Fibroblast of villous mesenchyme (primary cell): ENCODE measurements at places on chromosomes 13 and 19.

GRCh38 chr19:46036744-46037128 lies 4.1 kb downstream of the IGFL4 start:
- DNase-seq: no peak

DNA sequence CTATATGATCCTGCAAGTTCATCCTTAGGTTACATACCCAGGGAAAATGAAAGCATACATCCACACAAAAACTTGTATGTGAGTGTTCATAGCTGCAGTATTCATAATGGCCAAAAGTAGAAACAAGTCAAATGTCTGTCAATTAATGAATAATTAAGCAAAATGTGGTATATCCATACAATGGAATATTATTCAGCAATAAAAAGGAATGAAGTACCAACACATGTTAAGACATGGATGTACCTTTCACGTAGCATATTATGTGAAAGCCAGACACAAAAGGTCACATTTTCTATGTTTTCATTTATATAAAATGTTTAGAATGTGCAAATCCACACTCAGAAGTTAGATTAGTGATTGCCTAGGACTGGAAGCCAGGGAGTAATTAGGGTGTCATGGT lies 75.4 kb downstream of the ZNF429 start:
- DNase-seq: no peak

- DNase-seq: no peak
These were observed 600 bp downstream of the AP1M1 start for GRCh38 chr19:16198370-16198651.

DNA sequence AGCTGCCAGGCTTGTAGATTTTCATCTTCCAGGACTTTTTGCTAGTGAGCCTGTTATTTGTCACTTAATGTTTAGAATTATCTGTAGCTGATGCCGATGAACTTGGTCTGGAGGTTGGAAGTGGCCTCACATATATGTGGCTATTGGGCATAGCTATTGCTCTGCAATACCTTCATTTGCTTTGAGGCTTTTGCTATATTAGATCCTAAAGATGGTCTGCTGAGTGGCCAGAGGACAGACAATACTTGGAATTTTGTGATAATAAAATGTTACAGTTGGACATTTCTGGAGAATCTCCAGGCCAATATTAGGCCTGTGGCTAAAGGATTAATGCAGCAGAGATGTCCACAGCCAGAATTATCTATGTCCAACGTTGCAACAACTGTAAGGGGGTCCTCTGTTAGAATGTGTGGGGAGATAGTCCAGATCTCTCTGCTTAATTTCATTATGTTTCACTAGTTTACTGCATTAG lies 222.3 kb downstream of the GPC5 start:
- no peak for DNase-seq

- peak; percentile 1 for DNase-seq
These were observed 520 bp downstream of the ZNF600 start for GRCh38 chr19:52786078-52786463.

DNA sequence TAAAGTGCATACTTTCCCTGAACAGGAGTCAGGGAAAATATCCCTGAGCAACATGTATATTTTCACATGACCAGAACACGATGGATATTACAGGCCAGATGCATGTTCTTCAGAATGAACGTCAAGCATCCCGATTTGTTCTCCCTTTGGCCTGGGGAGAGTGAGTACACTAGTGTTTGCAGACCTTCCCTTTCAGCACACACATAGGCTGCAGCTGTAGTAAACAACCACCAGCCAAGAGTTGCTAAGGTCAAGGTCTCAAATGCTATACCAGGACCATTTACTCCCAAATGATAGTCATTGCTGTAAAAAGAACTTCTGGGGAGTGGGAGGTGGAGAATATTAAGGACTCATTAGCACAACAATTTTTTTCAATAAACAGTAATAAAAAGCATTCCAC lies 3.0 kb downstream of the KLF12 start:
- DNase-seq: no peak

GRCh38 chr13:48158290-48158689 lies 63.4 kb upstream of the MED4 start:
- no peak for DNase-seq

GRCh38 chr19:47512948-47513319 lies 1.9 kb downstream of the NAPA start:
- DNase-seq: no peak

- no peak for DNase-seq
These were observed 113.4 kb downstream of the UBL3 start for GRCh38 chr13:29737061-29737460.

GRCh38 chr13:23754506-23754905 lies 134.7 kb downstream of the MIPEP start:
- peak; percentile 47 for DNase-seq

DNA sequence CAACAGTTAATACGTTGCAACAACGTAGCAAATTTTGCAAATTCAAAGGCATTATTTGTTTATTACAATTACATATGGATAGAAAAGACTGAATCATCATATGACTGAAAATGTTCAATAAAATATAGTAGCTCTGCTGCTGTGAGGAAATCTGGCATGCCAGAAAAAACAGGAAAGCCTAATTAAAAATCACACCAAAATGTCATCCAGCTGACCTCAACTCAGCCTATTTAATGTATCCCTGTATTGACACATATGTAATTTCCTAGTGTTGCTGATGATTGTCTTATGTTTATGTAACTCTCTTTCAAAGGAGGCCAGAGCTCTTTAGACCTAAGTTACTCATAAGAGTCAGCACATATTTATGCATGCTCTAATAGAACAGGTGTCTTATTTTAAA lies 495.0 kb downstream of the PCDH17 start:
- DNase-seq: no peak

- no peak for DNase-seq
These were observed 5.7 kb upstream of the ATF5 start for GRCh38 chr19:49923055-49924003.

DNA sequence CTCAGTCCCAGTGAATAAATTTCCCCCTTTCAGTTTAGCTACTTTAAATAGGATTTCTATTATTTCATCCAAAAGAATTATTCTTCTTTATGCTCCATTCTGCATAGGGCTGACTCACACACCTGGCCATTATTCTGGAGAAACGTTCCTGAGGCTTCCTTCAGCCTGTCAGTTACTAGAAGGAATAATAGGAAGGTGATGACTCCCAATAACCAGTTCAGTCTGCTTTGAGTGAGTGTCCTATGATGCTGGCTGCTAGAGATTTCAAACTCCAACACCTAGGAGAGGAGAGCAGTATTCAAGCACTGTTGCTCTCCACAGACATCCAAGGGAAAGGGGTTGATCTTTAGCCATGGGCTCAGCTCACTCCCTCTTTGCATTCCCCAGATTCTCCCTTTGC lies 117.8 kb downstream of the KCTD12 start:
- DNase-seq: no peak

DNA sequence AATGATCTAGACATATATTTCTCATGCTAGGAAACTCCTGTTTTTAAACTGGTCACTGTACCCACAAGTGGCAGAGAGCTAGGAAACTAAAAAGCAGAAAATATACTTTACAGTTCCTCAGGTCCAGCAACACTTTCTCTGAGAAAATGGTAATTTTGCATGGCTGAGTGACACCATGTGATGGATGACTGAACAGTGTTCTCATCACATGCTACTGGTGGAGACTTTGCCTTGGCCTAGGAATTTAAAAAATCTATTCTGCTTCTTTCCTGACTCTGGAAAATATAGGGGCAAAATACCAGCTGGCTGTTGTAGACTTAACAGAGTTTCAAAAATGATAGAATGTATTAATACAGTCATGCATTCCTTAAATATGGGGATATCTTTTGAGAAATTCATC lies 50.0 kb downstream of the LATS2 start:
- DNase-seq: no peak

- peak; percentile 56 for DNase-seq
These were observed 47.1 kb downstream of the LNX2 start for GRCh38 chr13:27573265-27573664.

- DNase-seq: no peak
These were observed 292.9 kb downstream of the SPRY2 start for GRCh38 chr13:80048030-80048429.

GRCh38 chr13:100392709-100393630 lies 195.6 kb downstream of the GGACT start:
- peak; percentile 100 for DNase-seq

GRCh38 chr19:289651-290371 lies 1.4 kb downstream of the PLPP2 start:
- peak; percentile 11 for DNase-seq

DNA sequence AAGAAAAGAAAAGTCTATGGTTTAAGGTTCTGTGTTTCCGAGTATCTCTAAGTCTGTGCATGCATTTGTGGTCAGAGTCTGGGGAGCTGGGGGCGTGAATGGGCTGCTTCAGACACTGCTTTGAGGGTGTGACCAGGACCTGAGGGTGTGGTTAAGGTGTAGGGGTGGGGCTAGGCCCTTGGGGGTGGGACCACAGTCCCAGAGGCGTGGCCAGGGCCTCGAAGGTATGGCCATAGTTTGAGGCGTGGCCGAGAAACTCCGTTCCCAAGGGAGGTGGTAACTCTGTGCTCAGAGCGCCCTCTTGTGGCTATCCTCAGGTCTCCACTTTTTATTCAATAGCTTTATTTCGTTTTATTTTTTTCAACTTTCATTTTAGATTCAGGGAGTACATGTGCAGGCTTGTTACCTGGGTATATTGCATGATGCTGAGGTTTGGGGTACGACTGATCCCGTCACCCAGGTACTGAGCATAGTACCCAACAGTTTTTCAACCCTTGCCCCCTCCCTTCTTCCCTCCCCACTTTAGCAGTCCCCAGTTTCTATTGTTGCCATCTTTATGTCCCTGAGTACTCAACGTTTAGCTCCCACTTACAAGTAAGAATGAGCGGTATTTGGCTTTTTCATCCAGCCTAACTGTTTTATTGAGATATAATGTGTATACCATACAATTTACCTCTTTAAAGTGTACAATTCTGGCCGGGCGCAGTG lies 7.0 kb upstream of the CBLC start:
- peak; percentile 96 for DNase-seq

DNA sequence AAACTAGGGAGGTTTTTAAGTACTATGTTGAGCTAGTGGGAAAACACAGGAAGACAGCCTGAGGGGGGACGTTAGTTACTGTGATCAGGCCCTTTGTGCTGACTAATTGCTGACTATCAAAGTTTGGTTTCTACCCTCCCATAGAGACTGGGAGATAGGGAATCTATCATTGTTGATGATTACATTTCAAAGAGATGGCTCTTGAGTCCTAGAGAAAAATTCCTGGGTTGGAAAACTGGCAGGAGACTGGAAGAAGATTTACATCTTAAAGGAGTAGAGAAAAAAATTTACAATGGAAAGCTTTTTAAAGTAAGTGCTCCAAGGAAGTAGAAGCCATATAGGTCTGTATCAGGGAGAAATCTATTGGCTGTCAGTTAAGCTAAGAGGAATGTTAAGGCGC lies 522.0 kb upstream of the KLHL1 start:
- DNase-seq: no peak

DNA sequence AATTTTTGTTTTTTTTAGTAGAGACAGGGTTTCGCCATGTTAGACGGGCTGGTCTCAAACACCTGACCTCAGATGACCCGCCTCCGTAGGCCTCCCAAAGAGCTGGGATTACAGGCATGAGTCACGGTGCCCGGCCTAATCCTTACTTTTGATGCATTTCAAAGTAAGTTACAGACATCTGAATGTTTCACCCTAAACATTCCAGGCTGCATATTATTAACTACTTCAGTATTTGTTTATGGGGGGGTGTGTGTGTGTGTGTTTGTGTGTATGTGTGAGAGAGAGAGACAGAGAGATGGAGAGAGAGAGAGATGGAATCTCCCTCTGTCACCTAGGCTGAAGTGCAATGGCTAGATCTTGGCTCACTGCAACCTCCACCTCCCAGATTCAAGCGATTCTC lies 13.1 kb downstream of the SULT2B1 start:
- DNase-seq: peak; percentile 94

GRCh38 chr13:30831515-30831914 lies 74.6 kb upstream of the MEDAG start:
- DNase-seq: no peak

DNA sequence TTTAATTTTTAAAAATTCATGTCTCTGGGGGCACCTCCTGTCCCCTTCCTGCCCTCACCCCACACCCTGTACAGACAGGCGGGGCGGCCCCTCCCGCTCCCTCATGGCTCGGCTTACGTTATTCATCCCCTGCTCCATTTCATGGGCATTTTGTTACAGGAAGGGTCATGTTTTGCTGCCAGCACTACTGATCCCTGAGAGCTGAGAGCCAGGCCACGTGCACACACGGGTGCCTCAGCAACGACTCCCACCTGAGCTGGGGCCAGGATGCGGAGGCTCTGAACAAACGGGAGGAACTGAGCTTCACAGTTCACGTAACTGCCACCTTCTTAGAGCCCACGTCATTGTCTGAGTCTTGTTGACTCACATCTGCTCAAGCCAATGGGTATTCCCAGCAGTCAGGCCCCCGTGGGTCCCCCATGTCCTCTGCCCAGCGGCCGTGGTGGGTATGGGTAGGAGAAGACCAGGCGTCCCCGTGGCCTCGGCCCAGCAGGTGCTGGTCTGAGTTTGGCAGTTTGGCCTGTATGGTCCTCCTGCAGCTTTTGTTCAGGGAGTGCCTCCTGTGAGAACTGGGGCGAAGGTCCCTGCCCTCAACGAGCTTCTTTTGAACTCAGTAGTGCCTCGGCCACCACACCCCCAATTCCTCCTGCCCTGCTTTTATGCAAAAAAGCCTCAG lies 16.4 kb upstream of the TMEM255B start:
- DNase-seq: no peak

DNA sequence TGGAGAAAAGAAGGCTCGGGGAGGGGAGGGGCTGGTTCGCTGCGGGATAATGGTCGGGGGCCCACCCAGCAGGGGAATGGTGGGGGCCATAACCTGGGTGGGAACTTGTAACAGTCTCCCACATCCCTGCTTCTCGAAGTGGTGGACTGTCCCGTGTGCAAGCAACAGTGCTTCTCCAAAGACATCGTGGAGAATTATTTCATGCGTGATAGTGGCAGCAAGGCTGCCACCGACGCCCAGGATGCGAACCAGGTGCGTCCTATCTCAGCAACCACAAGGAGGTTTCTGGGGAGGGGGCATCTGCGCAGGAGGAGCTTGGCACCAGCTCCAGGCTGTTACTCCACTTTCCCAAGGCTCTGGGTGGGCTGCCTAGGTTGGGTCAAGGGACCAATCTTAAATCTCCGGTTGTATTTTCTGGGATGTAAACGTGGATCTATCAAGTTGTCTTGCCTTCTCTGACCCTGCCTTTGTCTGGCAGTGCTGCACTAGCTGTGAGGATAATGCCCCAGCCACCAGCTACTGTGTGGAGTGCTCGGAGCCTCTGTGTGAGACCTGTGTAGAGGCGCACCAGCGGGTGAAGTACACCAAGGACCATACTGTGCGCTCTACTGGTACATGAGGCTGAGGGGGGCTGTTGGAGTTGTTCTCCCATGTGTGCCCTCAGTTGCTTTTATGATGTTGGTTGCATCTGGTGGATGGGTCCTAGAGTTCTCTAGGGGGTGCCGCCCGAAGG lies 1.6 kb downstream of the TRIM28 start:
- no peak for DNase-seq

DNA sequence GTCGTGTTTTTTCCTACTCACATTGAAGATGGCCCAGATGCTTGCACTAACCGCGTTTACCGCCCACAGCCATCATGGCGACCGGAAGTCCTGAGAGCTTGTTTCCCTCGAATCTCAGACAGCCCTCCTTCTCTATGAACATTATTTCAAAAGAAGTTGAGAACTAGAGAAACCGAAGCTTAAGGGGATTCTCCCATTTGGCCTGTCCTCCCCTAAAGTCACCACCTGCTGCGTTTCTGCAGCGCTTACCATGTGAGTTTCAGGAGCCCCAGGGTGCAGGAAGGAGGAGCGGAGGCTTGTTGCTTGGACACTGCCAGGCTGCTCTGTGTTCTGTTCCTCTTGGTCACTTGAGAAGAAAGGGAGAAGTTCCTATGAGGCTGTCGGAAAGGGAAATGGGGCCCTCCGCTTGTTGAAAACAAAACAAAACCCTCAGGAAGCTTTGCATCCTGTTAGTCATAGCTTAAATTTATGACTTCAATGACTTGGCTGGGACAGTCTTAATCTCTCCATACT lies 6.2 kb downstream of the CARD8 start:
- DNase-seq: no peak
